ENCODE measurements at places on chromosomes 7 and 10. TPM values are rescaled to one million over a fixed set of nuclear protein-coding genes. Genes with fewer than 3 reads are reported as not detected.

Gene EVX1
- not detected for total RNA-seq

- H3K27ac ChIP-seq: no peak overlapping the region
- no peak overlapping the region for H3K4me3 ChIP-seq
- DNase-seq: no peak
- no peaks in the 10 kb centered on the region for H3K4me1 ChIP-seq
- no peaks in the 10 kb centered on the region for H3K36me3 ChIP-seq
These were observed 252.9 kb upstream of the ZMIZ1 start for GRCh38 chr10:78815702-78816334.

Gene ADAMTS14
- total RNA-seq: not detected

DNA sequence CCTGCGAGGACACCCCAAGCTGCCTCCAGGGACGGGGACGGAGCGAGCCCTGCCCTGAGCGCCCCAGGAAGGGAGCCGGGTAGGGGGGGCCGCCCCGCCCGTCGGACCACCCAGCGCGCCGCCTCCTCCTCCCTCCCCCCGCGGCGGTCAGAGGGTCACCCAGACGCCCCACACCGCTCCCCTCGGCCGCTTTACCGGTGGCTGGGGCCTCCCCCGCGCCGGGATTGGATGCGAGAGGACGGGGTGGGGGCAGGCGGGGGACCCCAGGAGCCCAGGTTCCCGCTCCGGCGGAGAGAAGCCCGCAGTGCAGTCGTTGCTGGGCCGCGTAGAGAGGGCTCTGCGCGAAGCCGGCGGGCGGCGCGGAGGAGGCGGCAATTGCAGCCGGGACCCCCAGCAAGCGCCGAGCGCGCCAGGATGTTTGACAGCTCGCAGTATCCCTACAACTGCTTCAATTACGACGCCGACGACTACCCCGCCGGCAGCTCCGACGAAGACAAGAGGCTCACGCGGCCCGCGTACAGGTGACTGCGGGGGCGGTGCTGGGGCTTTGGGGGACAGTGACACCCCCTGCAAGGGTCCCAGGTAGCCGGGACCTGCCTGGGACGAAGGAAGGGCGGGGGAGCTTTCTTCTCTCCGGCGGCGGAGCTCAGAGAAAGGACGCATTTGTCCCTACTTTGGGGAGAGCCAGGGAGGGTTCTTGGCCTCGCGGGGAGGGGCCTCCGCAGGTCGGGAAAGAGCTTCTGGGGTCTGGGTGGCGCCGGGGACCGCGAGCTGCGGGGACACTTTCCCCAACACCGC, at the start of gene FOXL3:
TSS of gene FOXL3 (plus strand) at position 415 of the 798 bp plus-strand sequence. CDS start at position 415, 0 bp downstream.
- H3K4me1 ChIP-seq: no peaks in the 10 kb centered on the region
- no peak within 1 kb of the TSS for H3K4me3 ChIP-seq
- peaks cover 37% of the 10 kb centered on the region for H3K27me3 ChIP-seq
- DNase-seq: no peak
- no peak within 1 kb of the TSS for H3K27ac ChIP-seq

Gene ASAH2
- total RNA-seq: 3.5 TPM

DNA sequence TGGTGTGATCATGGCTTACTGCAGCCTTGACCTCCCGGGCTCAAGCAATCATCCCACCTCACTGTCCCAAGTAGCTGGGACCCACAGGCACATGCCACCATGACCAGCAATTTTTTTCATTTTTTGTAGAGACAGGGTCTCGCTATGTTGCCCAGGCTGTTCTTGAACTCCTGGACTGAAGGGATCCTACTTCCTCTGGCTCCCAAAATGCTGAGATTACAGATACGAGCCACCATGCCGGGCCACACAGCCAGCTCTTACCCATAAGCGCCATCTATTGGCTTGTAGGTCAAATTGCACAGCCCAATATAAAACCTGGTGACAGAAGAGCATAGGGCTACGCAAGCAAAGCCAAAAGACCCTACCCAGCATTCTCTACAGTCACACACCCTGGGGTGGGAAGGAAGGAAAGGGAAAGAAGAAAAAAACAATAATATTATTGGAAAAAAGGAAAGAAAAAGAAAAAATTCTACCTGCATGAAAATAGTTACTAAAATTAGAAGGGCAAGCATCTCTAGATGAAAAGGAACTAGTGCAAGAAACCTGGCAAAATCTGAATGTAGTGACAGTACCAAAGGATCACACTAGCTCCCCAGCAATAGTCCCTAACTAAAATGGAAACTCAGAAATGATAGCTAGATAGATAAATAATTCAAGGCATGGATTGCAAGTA, 29.4 kb upstream of the AMPH start:
- H3K4me3 ChIP-seq: no peak overlapping the region
- DNase-seq: no peak
- H3K36me3 ChIP-seq: no peaks in the 10 kb centered on the region
- H3K27me3 ChIP-seq: peaks cover 11% of the 10 kb centered on the region
- H3K27ac ChIP-seq: no peak overlapping the region

GRCh38 chr7:36011588-36011965, 141.5 kb upstream of the EEPD1 start:
- H3K27ac ChIP-seq: no peak overlapping the region
- H3K27me3 ChIP-seq: no peaks in the 10 kb centered on the region
- H3K4me1 ChIP-seq: no peaks in the 10 kb centered on the region
- no peak overlapping the region for H3K4me3 ChIP-seq
- H3K36me3 ChIP-seq: no peaks in the 10 kb centered on the region
- no peak for DNase-seq

DNA sequence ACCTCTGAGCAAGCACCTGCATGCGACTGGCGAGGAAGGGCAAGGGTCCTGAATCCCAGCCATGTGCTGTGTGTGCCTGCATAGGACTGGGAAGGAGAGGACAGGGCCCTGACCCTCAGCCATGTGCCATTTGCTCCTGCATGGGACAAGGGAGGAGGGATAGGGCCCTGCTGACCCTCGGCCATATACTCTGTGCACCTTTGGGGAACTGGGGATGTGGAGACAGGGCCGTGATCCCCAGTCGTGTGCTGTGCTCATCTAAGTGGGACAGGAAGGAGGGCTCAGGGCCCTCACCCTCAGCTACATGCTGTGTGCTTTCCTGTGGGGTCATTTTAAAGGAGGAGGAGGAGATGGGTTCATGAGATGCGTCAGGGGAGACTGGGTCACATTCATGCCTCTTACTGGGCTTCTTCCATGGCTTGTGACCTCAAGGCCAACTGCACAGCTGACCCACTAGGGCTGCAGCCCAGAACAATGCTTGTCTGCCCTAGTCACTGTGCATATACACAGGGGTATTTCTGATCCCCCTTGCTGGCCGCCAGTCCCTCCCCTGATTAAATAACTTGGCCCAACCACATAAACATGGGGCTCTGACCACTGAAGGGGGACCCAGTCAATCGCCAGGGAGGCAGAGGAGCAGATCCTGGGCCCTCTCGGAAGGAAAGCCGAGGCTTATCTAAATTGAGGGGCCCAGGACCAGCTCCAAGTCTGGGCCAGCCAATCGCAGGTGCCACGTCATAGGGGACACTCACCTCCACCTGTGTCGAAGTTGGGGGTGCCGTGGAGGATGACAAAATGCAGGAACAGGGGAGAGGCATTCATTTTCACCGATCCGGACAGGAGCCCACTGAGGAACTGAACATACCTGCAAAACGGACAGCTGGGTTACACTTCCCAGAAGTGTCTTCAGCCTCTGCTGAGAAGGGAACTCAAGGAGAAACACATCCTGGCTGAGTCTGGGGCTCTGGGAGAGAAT, 167.3 kb downstream of the TNS3 start:
- H3K4me1 ChIP-seq: no peaks in the 10 kb centered on the region
- no peak for DNase-seq
- H3K27me3 ChIP-seq: no peaks in the 10 kb centered on the region

Data from activated naive CD8-positive, alpha-beta T cell treated with anti-CD3 and anti-CD28 coated beads, Interleukin-2, amount 10 ng/mL, durations not matched to agents 7 days and 5 days (primary cell).